Globus pallidus (tissue), 1 donor: ENCODE measurements at places on chromosomes 1 and 21.

DNA sequence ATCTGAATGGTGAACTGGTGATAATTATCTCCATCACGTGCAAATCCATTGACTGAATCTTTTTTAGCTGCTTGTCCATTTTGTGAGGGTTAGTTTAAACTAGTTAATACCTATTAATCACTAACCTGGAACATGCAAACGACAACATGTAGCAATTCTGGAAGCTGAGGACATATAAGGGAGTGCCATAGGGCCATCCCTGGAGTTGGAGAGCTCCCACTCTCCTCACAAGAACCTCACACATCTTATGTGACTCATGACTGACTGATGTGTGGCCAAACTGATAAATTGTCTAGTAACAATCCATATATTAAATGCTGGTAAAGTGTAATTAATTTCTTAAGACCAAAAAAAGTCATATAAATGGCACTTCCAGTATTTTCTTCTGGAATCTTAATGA, 62.9 kb upstream of the HOOK1 start:
- no peak for DNase-seq

DNA sequence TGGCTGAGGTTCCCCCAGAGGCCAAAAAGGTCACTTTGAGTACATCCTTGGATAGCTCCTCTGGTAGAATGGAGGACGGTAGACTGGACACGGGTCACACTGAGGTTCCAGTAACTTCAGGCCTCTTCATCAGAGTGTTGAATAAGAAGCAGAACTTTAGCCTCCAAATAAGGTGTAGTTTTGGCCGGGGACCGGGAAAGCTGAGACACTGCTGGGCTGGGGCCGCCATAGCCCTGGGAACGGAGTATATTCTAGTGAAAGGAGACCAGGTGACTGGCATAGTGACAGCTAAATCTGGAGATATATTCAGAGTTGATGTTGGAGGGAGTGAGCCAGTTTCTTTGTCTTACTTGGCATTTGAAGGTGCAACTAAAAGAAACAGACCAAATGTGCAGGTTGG, 84.1 kb downstream of the EVA1C start:
- DNase-seq = no peak

- no peak for DNase-seq
These were observed 57.6 kb upstream of the RC3H1 start for GRCh38 chr1:174079796-174080195.

- DNase-seq = no peak
These were observed 47.3 kb upstream of the GPR37L1 start for GRCh38 chr1:202075389-202075788.

GRCh38 chr1:22826604-22827580, 116.3 kb downstream of the EPHB2 start:
- DNase-seq = no peak
